ENCODE measurements at places on chromosomes 6 and 20.

GRCh38 chr20:10453241-10453640 is 18.1 kb downstream of the SLX4IP start:
- peak; percentile 86 for DNase-seq

DNA sequence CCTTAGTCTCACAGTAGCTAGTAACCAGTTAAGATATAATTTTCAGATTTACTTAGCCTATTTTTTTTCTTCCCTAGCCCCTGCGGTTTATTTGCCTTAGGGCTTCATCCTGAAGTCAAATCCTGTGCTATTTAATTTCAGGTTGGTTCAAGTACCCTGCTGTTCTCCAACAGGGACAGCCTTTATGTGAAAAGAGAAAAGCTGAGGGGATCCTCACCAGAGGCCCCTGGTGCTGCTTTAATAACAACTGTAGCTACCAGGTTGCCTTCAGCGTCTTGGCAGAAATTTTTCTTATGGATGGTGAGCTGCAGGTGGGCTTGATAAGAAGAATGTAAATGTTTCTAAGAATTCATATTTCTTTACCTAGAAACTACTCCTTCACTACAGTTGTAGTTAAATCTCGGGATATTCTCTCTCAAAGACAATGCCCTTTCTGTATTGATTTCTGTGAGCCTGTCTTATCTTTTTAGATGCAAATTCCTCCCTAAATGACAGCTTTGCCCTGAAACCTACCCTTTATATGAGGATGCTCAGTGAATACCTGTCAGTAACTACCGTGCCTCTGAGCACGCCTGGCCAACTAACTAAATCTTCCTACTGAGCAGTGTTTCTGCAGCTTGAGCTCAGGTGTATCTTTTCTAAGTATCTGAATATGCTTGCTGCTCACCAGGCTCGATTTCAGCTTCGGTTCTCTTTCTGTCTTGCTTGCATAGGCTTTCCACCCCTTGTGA is 320.5 kb downstream of the MMUT start:
- no peak for DNase-seq

DNA sequence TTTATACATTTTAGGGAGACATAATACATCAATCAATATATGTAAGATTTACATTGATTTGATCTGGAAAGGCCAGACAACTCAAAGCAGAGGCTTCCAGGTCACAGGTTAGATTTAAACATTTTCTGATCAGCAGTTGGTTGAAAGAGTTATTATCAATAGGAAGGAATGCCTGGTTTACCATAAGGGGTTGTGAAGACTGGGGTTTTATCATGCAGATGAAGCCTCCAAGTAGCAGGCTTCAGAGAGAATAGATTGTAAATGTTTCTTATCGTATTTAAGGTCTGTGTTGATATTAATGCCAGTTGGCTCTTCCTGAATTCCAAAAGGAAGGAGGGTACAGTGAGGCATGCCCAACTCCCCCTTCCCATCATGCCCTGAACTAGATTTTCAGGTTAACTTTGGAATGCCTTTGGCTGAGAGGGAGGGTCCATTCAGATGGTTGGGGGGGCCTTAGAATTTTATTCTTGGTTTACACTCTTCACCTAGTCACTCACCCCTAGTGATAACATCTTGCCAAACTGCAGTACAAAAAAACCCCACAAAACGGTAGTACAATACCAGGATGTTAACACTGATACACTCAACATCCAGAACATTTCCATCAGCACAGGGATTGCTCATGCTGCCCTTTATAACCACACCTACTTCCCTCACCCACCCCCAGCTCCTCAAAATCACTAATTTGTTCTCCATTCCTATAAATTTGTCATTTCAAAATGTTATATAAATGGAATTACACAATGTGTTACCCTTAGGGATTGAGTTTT is 259.6 kb upstream of the PLN start:
- peak; percentile 7 for DNase-seq

DNA sequence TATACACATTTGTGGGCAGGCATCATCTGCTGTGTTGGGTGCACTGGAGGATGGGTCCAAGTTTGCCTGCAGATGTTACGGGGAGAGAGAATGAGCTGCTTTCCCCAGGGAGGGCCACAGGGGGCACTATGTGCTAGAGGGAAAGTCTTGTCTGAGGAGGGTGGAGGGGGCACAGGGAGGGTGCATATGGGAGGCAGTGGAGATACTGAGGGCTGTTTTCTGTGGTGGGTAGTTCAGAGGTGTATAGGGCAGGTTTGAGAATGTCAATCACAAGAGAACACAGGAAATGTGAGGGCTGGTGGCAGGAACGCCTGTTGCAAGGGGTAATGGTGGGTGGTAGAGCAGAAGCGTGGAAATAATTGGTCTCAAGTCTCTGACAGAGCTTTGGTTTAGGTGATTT is 7.7 kb upstream of the PTPRA start:
- DNase-seq: no peak

- DNase-seq: no peak
Measured at GRCh38 chr20:31236953-31237352, 20.5 kb upstream of the DEFB115 start.

Data from DMS53 (cell line).